ENCODE measurements at places on chromosomes 3 and 15. TPM values are rescaled to one million over a fixed set of nuclear protein-coding genes. Genes with fewer than 3 reads are reported as not detected.

The ARIH1 gene
- total RNA-seq: 211 TPM

The LTF gene
- 23.7 TPM for total RNA-seq

The GOLGA6D gene
- total RNA-seq: not detected

The ZIC1 gene
- 0.18 TPM for total RNA-seq

The IL5RA gene
- total RNA-seq: 1.4 TPM

DNA sequence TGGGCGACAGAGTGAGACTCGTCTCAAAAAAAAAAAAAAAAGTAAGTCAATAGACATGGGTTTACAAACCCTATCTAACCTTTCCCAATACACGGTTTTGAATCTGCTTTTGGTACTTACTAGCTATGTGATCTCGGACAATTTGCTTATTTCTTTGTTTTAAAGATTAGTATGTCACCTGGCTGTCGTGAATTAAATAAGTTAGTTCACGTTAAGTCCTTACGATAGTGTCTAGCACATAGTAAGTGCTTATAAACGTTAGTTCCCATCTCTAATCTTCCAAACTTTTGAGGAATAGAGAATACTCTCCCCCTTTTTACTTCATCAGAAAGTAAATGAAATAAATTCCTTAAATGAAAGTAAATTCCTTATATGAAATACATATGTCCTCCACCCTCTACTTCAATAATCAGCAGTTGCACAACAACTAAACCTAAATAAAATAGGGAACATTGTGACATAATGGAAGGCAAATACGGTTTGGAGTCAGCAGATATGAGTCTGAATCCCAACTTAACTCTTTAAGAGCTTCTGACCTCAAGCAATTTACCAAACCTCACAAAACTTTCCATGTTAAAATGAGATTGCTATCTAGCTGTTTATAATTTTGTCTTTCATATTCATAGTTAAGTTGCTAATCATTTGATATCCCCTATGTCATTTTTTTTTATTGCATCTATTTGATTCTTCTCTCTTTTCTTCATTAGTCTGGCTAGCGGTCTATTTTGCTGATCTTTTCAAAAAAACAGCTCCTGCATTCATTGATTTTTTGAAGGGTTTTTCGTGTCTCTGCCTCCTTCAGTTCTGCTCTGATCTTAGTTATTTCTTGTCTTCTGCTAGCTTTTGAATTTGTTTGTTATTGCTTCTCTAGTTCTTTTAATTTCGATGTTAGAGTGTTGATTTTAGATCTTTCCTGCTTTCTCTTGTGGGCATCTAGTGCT lies 134.6 kb downstream of the PEAK1 start:
- H3K27ac ChIP-seq: no peak overlapping the region
- H3K4me3 ChIP-seq: no peak overlapping the region
- no peaks in the 10 kb centered on the region for H3K27me3 ChIP-seq
- DNase-seq: no peak

DNA sequence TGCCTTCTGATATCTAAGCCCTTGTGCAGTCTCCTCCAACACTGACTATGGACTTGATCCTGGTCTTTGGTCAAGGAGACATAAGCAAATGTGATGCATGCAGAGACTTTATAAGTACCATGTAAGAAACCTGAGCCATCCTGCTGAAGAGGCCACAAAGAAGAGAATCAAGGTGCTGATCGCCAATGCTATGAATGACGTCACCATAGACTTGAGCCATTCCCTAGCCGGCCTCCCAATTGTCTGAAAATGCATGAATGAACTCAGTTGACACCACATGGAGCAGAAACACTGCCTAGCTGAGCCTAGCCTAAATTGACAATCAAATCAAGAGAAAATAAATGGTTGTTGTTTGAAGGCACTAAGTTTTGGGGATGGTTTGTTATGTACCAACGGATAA lies 51.9 kb downstream of the CERS3 start:
- no peaks in the 10 kb centered on the region for H3K4me1 ChIP-seq
- no peaks in the 10 kb centered on the region for H3K27me3 ChIP-seq
- no peaks in the 10 kb centered on the region for H3K36me3 ChIP-seq

DNA sequence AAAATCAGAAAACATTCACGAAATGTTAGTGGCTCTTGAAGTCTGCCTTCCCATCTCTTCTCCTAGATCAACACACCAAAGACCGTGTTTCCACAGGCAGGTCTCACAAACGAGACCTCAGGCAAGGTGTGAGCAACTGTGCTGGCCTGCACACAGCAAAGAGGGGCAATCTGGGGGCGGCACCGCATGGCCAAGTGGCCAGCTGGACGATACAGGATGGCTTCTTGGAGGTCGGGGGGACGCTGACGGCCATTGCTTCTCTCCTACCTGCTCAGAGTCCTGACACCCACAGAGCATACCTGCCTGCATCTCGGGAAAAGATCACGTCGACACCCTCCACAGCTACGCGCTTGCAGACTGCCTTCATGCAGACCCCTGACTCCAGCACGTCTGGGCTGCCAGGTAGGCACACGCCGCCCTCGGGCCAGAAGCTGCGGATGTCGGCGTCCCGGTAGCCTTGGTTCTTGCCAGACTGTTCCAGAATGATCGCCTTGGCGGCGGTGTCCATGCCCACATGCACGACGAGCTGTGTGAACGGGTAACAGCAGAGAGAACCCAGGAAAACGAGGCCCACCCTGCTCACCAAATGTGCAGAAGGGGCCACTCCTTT lies 38.4 kb downstream of the PGPEP1L start:
- H3K27ac ChIP-seq: no peak overlapping the region
- peaks cover 2% of the 10 kb centered on the region for H3K4me1 ChIP-seq
- no peaks in the 10 kb centered on the region for H3K36me3 ChIP-seq
- no peaks in the 10 kb centered on the region for H3K27me3 ChIP-seq
- DNase-seq: no peak
- no peak overlapping the region for H3K4me3 ChIP-seq

GRCh38 chr3:153099131-153099530 lies 62.9 kb upstream of the RAP2B start:
- no peak overlapping the region for H3K27ac ChIP-seq
- H3K4me3 ChIP-seq: no peak overlapping the region
- H3K36me3 ChIP-seq: no peaks in the 10 kb centered on the region

DNA sequence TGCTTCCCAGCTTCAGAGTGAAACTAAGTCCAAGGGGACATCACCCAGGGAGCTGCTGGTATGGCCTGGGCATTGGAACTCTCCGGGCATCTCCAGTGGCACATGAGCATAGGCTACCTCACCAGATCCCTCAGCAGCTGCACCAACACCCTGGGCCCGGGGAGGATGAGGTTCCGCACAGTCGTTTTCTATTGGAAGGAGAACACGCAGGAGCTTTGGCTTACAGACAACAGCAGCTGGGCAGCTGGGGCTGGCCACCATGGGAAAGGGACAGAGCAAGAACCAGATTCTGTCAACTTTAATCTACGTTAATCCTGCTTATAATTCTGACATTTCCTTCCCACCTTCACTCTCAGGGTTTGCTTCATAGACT lies 65.5 kb downstream of the MYO1E start:
- H3K27ac ChIP-seq: no peak overlapping the region
- DNase-seq: no peak
- H3K36me3 ChIP-seq: no peaks in the 10 kb centered on the region
- H3K4me3 ChIP-seq: no peak overlapping the region

DNA sequence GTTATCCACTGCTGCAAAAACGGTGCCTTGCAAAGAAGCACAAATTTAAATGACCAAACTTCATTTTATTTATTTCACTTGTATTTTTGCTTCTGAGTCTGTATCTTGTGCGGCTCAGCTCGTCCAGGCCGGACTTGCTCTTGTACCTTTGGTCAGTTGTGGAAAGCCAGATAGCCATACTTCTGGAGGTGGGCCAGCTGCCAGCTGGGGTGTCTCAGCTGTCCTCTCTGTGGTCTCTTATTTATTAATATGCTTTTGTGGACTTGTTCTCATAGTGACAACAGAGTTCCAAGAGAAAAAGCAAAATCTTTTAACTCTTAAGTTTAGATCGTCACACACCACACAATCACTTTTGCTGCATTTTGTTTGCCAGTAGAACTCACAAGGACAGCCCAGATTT lies 87.7 kb downstream of the IL1RAP start:
- peaks cover 4% of the 10 kb centered on the region for H3K4me1 ChIP-seq
- H3K27ac ChIP-seq: no peak overlapping the region
- H3K36me3 ChIP-seq: no peaks in the 10 kb centered on the region
- no peaks in the 10 kb centered on the region for H3K27me3 ChIP-seq
- DNase-seq: peak; percentile 21

GRCh38 chr15:72916378-72916777 lies 132.8 kb upstream of the ADPGK start:
- no peaks in the 10 kb centered on the region for H3K27me3 ChIP-seq
- H3K36me3 ChIP-seq: no peaks in the 10 kb centered on the region

DNA sequence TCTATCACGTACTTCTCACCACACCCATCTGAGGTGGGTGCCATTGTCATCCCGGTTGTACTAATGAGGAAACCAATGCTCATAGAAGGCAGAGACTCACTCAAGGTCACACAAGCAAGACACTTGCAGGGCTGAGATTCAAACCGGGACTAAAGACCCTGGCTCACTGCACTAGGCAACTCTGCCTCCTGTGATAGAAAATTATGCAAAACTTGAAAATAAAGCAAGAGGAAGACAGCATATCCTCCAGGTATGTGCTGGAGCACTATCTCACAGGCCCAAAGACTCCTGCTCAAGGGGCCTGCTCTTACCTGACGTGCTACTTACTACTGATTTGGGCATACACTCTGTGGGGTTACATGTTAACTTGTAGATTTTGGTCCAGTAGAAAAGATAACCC lies 25.6 kb downstream of the ANXA2 start:
- no peak overlapping the region for H3K4me3 ChIP-seq
- H3K27me3 ChIP-seq: no peaks in the 10 kb centered on the region
- DNase-seq: no peak
- H3K4me1 ChIP-seq: peaks cover 12% of the 10 kb centered on the region
- no peak overlapping the region for H3K27ac ChIP-seq

DNA sequence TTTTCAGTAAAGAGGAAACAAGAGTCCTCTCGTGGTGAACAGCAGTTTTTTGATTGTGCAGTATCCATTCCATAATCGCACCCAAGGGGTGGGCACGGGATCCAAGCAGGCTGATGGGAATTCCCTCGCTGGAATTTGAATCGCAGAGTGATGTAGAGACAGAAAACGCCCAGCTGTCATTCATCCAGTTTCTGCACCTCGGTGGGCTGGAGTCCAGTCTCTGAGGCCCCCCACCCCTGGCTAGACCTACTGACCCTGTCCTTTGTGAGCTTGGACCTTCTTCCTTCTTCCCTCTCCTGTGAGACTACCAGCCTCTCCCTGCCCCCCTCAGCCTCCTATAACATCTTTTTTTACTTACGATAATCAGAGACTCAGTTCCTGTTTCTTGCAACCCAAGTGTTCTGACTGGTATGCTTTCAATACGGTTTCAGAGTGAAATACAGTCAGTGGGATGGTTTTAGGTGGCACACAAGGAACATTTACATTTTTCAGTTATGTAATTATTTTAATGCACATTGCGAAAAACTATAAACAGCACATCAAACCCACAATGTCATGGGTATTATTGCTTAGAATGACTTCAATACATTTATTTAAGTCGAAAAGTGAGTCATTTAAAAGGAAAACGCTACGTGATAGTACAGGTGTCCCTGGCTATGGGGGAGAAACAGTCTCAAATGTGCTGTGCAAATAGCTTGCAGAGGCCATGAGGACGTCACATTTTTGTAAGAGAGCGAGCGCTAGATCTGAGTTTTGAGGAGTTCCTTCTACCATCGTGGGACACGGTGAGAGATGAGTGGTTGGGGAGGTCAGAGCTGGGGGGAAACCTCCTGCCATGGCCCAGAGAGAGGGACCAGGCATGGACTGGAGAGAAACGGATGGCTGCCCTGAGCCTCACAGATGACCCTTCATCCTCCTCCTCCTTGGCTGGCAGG lies 37.5 kb upstream of the CHST2 start:
- no peak overlapping the region for H3K27ac ChIP-seq
- DNase-seq: no peak
- H3K27me3 ChIP-seq: no peaks in the 10 kb centered on the region
- no peaks in the 10 kb centered on the region for H3K36me3 ChIP-seq

GRCh38 chr3:31754575-31755278 lies 222.0 kb downstream of the STT3B start:
- no peaks in the 10 kb centered on the region for H3K27me3 ChIP-seq
- H3K27ac ChIP-seq: no peak overlapping the region
- no peak for DNase-seq
- no peaks in the 10 kb centered on the region for H3K36me3 ChIP-seq
- H3K4me1 ChIP-seq: no peaks in the 10 kb centered on the region

DNA sequence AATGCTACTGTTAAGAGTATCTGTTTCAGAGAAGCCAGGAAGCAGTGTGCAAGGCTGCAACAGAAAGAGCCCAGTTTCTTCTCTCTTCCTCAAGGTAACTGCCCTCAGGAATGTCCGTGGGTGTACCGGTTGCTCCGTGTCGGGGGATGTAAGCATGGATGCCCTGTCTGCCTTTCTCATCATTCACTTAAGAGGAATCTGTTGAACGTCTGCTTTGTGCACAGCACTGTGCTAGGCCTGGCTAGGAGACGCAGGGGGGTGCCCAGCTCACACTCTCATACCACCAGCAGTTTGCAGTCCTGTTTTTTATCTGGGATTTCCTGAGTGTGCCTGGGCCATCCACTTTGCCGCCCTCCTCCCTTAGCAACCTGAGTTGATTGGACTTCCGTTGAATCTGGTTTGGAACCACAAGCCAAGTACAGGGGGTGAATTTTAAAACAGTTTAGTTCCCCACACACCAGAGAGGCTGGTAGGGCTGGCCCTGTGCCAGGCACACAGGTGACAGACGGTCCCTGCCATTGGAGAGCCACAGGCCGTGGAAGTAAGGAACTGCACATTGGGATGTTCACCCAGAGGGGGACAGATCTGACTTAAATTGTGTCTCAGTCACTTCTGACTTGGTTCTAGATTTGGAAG lies 11.2 kb downstream of the BOC start:
- no peaks in the 10 kb centered on the region for H3K27me3 ChIP-seq
- H3K4me3 ChIP-seq: no peak overlapping the region
- DNase-seq: no peak
- H3K36me3 ChIP-seq: no peaks in the 10 kb centered on the region
- H3K4me1 ChIP-seq: peaks cover 14% of the 10 kb centered on the region
- H3K27ac ChIP-seq: no peak overlapping the region

- no peaks in the 10 kb centered on the region for H3K27me3 ChIP-seq
- no peak overlapping the region for H3K27ac ChIP-seq
- H3K36me3 ChIP-seq: no peaks in the 10 kb centered on the region
- no peak for DNase-seq
Measured at GRCh38 chr3:37249717-37250116, 75.3 kb upstream of the LRRFIP2 start.

- H3K4me1 ChIP-seq: no peaks in the 10 kb centered on the region
- H3K36me3 ChIP-seq: no peaks in the 10 kb centered on the region
- H3K27ac ChIP-seq: no peak overlapping the region
- no peak for DNase-seq
- H3K4me3 ChIP-seq: no peak overlapping the region
Measured at GRCh38 chr15:89980896-89981295, 20.2 kb upstream of the ZNF710 start.

DNA sequence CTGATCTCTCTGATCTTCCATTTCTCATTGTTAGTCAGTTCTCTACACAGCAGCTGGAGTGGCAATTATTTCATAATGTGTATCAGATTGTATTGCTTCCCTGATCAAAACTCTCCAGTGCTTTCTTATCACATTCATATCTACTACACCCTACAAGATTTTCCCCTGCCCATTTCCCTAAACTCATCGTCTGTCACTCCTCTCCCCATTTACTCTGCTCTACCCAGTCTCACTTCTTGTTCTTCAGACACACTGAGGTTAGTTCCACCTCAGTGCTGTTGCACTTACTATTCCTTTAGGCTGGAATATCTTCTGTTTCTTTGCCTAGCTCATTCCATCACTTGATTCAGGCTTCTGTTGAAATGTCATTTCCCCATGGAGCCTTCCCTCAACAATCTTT lies 197.1 kb downstream of the SATB1 start:
- H3K27ac ChIP-seq: no peak overlapping the region
- no peaks in the 10 kb centered on the region for H3K36me3 ChIP-seq
- H3K4me3 ChIP-seq: no peak overlapping the region
- no peak for DNase-seq
- no peaks in the 10 kb centered on the region for H3K4me1 ChIP-seq
